ENCODE measurements at places on chromosomes 3 and 15.

- DNase-seq = no peak
Observed at GRCh38 chr3:177426878-177427495, 229.7 kb upstream of the TBL1XR1 start.

- DNase-seq = no peak
Observed at GRCh38 chr3:123476967-123477750, 28.3 kb upstream of the ADCY5 start.

GRCh38 chr3:169579116-169579710 lies 84.3 kb downstream of the MECOM start:
- no peak for DNase-seq

DNA sequence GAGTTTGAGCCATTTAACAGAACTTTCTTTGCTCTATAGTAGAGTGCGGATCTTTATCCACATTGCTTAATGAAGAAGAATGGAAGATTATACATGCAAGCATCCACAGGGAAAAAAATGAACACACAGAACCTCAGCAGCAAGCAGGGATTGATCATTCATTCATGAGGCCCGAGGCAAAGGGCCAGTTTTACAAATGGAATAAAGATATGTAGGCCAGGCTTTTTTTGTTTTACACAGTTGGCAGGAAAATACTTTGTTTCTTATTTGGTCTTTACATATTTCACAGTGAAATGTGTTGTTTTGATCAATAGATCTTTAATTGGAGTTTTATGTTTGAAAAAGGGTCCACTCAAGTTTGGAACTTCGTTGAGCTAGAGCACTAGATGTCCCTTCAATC lies 117.5 kb downstream of the LRTM1 start:
- DNase-seq = no peak

DNA sequence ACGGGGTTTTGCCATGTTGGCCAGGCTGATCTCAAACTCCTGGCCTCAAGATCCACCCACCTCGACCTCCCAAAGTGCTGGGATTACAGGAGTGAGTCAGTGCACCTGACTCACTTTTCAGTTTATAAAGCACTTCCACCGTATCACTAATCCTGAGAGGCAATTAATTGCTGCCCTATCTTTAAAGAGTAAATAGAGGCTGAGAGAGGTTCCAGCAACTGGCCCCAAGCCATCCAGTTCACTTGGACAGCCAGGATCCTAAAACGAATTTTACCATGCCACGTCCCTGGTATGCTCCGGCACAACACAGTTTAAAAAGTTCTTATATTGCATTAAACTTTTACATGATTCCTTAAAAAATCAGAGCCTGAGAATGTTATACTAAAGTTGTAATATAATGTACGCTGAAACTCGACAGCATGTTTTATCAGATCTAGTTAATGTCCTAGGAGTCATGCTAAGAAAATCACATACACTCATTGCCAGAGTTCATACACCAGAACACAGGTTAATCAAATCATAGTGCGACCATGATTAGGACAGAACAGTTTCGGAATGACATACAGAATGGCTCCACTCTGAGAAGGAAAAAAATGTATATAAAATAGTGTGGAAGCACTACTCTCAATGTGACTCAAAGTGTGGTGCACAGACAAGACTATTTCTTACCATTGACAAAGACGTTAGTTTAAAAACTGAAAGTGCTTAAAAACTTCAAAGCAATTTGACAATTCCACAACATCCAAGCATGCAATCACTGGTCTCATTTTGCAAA lies 125.4 kb downstream of the ULK4 start:
- DNase-seq = no peak

GRCh38 chr3:2822611-2823010 lies 287.6 kb downstream of the IL5RA start:
- no peak for DNase-seq

GRCh38 chr3:41519746-41520145 lies 320.4 kb downstream of the CTNNB1 start:
- no peak for DNase-seq
